ENCODE measurements at places on chromosomes 2 and 18.

GRCh38 chr2:224952936-224953657 lies 89.2 kb downstream of the DOCK10 start:
- no peak for DNase-seq

- no peak for DNase-seq
Measured at GRCh38 chr18:76252880-76253279, 242.2 kb downstream of the ZNF516 start.

DNA sequence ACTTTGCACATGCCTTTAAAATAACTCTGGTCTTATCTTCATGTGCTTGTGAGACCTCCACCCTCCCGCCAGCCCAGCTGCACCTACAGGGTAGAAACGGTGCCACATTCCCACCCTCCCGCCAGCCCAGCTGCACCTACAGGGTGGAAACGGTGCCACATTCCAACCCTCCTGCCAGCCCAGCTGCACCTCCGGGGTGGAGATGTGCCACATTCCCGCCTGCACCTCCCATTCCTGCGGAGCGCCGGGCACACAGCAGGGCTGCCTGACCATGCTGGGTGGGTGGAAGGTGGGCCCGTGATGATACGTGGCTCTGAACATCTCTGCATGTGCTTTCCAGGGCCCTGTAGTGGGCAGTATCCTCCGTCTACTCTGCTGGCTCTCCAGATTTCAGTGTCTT lies 243.7 kb upstream of the PXDN start:
- DNase-seq = no peak

- DNase-seq = no peak
Measured at GRCh38 chr18:37489998-37490397, 75.6 kb downstream of the CELF4 start.

- no peak for DNase-seq
Measured at GRCh38 chr2:223674998-223675609, 72.9 kb upstream of the SCG2 start.

DNA sequence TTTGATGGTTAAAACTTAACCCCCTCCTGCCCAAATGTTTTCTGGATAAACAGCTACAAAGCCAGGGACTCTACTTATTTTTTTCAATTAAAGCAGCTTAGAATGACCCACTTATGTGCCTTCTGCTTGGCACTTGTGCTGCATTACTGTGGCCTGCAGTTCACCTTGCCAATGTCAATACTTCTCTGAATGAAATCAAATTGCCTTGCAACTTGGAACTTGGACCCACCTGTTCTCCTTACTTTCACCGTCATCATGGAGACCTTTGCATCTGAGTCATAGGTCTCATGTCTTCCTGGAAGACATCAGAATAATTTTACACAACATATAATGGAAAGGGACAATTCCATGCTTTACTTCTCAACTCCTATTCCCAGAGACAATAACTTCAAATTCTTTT lies 92.1 kb upstream of the FHL2 start:
- DNase-seq = no peak

DNA sequence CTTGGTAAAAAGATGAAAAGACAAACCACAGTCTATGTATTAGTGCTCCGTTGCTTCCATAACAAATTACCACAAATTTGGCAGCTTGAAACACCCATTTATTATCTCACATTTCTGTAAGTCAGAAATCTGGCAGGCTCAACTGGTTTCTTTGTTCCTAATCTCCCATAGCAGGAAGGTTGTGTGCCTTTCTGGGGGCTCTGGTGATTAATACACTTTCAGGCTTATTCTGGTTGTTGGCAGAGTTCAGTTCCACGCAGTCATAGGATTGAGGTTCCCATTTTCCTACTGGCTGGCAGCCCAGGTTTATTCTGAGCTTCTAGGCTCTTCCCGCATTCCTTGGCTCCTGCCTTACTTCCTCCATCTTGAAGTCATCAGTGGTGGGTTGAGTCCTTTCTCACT lies 189.3 kb downstream of the ANAPC1 start:
- no peak for DNase-seq

GRCh38 chr2:10785260-10785659 lies 27.3 kb downstream of the PDIA6 start:
- DNase-seq = no peak

GRCh38 chr2:178422097-178422496 lies 28.9 kb downstream of the PRKRA start:
- no peak for DNase-seq

DNA sequence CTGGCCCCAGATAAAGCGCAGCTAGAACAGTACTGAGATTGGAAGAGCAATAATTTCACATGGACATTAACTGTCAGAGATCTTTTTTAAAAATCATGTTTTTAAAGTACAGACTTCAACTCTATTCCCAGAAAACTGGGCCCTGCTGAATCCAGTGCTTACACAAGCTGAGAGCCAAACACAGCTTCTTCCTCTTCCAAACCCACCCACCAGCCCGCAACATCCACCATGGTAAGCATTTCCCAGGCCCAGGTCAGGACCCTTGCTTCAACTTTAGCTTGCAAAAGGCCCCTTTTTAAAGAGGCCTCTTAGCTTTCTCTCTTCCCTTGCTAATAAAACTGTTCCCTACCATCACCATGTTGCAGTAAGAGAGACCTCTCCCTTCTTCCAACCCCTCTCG lies 2.1 kb downstream of the AAK1 start:
- no peak for DNase-seq

DNA sequence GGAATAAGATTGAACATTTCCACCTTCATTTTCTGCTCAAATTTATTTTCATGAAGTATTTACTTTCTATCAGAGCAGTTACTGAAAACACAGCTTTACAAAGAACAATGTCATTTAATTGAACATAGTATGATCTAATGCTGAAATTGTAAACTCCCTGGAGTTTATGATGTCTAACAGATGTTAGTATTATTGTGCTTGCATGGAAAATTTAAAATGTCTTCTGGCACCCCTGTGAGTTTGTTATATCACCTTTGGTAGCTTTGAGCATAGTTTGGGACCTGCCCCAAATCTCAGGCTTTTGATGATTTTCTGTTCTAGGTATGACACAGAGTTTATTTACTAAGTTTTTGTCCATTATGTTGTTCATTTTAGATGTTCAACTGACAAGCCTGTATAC lies 28.1 kb downstream of the FAM171B start:
- DNase-seq = no peak

GRCh38 chr2:172282944-172283343 lies 144.4 kb upstream of the ITGA6 start:
- no peak for DNase-seq

DNA sequence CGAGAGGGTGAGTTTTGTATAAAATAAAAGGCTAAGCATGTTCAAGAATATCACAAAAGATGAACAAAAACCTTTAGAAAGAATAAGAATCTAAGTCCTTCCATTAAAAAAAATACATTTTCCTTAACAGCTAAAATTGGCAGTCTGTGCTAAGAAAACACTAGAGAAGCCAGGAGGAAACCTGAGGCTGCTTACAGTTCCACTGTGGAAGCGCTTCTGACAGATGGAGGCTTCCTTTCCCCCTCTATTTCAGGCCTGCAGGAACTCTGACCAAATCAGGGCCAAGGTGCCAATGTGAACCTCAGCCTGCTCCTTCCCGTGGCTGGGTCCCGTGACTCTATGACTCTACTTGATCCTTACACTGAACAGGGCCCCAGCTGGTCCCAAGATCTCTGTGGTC lies 108.1 kb upstream of the ARHGAP28 start:
- no peak for DNase-seq

- no peak for DNase-seq
Measured at GRCh38 chr2:33090553-33091134, 143.9 kb downstream of the LTBP1 start.
